ENCODE measurements at places on chromosomes 7 and 10. TPM values are rescaled to one million over a fixed set of nuclear protein-coding genes. Genes with fewer than 3 reads are reported as not detected.

Gene CALY
- not detected for total RNA-seq

Gene FANK1
- total RNA-seq = 1.7 TPM

Gene ZSCAN25
- total RNA-seq = 8.3 TPM

Gene UCN3
- total RNA-seq = not detected

Gene ANKRD7
- total RNA-seq = 0.85 TPM

Gene NPFFR1
- not detected for total RNA-seq

Gene CTNNA3
- not detected for total RNA-seq

Gene DKK1
- total RNA-seq = 11.9 TPM

Gene ABCC2
- 0.96 TPM for total RNA-seq

Gene AKR1C4
- not detected for total RNA-seq

Gene SPDYE11
- total RNA-seq = not detected

Gene GIMAP7
- total RNA-seq = not detected

Gene FRAT1
- total RNA-seq = 3.0 TPM

Gene OSBPL3
- 33.9 TPM for total RNA-seq

Gene EMX2
- total RNA-seq = 0.48 TPM

Gene GRIFIN
- not detected for total RNA-seq

Gene SH2D4B
- total RNA-seq = under 0.01 TPM

Gene LRRC17
- 0.72 TPM for total RNA-seq

Gene ANKRD61
- 0.48 TPM for total RNA-seq

Gene CRHR2
- not detected for total RNA-seq

Gene CALD1
- total RNA-seq = 265 TPM

Gene FGFR2
- total RNA-seq = 5.5 TPM

Gene SDK1
- total RNA-seq = 1.7 TPM

Gene HERC4
- 35.6 TPM for total RNA-seq

Gene IDE
- total RNA-seq = 26.9 TPM

Data from tracheal epithelial cell (primary cell).